ENCODE measurements at places on chromosomes 11 and 22. TPM values are rescaled to one million over a fixed set of nuclear protein-coding genes. Genes with fewer than 3 reads are reported as not detected.

- DNase-seq, result no peak
Observed at GRCh38 chr22:41799486-41800347, 762 bp upstream of the CCDC134 start.

DNA sequence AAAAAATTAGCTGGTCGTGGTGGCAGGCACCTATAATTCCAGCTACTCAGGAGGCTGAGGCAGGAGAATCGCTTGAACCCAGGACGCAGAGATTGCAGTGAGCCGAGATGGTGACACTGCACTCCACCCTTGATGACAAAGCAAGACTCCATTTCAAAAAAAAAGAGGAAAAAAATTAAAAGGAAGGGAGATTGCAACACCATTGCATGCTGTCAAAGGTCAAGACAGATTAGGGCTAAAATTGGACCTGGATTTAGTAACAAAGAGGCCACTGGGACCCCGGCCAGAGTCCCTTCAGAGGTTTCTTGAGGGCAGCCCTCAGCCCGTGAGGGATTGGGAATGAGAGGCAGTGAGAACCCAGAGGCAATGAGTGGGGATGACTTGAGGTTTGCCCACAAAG lies 8.2 kb upstream of the MAFF start:
- no peak for DNase-seq

POU2F3 gene
- total RNA-seq, result 0.58 TPM

- no peak for DNase-seq
Observed at GRCh38 chr22:45996241-45997076, 19.5 kb upstream of the WNT7B start.

GRCh38 chr11:46252373-46252914 lies 25.0 kb upstream of the CREB3L1 start:
- no peak for DNase-seq

ANKK1 gene
- total RNA-seq, result 0.17 TPM

GRCh38 chr22:26785932-26786331 lies 128.5 kb downstream of the MIAT start:
- no peak for DNase-seq

C1QTNF5 gene
- 0.87 TPM for total RNA-seq

- DNase-seq, result no peak
Observed at GRCh38 chr22:37514526-37515051, 4.6 kb downstream of the CARD10 start.

GLYATL1 gene
- total RNA-seq, result 5.0 TPM

DNA sequence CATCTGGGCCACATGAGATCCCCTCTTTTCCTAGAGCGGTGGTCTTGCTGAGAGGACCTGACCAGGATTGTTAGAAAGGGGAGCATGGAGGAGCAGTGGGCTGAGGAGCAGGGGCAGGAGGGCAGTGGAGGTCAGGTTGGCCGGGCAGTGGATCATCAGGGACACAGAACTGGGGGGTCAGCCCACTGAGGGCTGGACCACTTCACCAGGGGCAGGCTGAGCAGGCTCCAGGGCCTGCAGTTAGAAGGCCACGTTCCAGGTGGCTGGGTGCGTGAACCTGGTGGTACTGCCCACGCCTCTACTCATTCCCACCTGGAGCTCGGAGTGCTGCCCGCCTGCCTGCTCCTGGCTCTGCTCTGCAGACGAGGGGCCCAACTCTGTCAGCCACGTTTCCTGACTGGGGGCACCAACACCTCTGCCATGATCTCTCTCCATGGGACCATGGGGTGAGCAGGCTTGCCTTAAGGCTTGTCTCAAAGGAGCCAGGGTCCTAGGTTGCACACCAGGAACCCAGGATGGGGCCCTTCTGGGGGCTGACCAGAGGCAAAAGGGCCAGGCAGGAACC lies 9.7 kb downstream of the MRGPRF start:
- DNase-seq, result no peak

DNA sequence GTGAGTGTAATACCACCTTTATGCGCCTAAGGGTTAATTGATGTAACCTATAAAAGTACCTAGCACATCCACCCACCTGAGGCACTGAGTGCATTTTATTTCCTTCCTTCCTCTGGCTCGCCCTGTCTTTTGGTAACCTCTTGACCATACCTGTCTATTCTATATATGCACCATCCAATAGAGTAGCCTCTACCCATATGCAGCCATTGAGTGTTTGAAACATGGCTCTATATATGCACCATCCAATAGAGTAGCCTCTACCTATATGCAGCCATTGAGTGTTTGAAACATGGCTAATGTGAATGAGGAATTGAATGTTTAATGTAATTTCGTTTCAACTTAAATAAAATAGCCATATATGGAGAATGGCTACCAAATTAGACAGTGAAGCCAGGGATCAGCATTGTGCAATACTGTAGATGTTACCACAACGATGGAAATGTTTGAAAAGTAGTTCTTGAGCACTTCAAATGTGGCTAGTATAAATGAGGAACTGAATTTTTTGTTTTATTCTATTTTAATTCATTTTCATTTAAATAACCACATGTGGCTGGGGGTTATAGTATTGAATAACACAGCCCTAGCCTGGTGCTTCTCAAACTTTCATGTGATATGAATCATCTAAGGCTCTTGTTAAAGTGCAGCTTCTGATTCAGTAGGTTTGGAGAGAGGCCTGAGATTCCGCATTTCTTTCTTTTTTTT lies 33.8 kb downstream of the SLC35F2 start:
- DNase-seq, result no peak

GRCh38 chr22:49392841-49393510 lies 434.7 kb downstream of the BRD1 start:
- DNase-seq, result no peak

ISX gene
- total RNA-seq, result not detected

- DNase-seq, result no peak
Observed at GRCh38 chr11:101717619-101718018, 133.8 kb upstream of the TRPC6 start.

OR10A2 gene
- not detected for total RNA-seq

DNA sequence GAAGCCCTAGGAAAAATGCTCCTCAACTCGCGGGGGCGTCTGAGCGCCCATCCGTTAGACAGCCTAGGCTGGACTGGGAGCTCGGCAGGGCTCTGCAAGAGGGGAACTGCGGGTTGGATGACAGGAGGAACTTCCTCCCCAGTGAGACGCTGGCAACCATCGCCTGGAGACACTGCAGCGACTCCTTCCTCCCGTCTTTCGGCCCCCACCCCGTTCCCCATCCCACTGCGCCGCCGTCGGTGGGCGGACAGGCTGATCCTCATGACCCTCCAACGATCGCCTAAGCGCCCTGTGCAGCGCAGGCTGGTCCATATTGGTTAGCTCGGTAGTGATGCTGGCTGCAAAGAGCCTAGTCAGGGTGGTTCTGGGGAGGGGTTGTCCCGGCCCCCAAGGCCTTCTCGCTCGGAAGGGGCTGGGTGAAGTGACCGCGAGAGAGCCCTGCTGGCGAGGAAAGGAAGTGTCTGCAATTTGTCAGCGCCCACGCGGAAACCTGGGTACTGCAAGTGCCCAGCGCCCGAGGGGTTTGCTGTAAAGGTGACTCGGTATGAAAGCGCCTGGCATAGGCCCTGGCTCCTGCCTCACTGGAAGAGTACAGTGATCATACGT lies 638 bp downstream of the NRGN start:
- no peak for DNase-seq

GRCh38 chr22:40232624-40233023 lies 54.9 kb downstream of the TNRC6B start:
- no peak for DNase-seq

KCNK7 gene
- not detected for total RNA-seq

DNA sequence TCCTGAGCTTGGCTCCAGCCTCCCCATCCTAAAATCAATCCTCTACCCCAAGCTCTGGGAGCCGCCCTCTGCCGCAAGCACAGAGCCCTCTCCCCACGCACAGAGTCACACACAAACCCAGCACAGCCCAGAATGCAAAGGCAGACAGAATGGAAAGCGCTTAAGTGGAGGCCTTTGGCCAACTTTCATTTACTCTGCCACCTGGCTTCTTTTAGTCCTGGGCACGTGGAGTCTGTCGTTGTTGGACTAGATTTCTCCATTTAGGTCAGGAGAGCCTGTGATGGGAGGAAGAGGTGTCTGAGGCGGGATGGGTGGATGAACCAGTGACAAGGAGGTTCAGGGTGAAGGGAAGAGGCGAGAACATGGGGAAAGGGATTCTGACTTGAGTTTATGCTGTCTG lies 191.7 kb downstream of the DSCAML1 start:
- no peak for DNase-seq

TMPRSS4 gene
- total RNA-seq, result 13.3 TPM

DNA sequence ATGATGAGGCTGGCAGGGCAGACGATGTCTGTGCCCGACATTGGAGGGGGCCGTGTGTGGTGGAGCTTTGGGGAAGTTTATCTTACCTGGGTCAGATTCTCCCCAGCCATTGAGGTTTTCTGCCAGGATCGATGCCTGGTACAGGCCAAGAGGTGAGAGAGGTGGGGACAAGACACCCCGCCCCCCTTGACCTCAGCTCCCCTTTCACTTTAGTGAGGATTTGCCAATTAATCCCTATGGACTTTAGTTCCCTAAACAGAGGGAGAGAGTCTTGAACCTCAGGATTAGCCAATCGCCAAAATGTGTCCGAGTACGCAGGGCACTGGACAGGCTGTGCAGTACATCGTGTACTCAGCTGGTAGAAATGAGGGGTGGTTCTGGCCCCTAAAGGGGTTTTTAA lies 541 bp downstream of the HORMAD2 start:
- no peak for DNase-seq

OR5B21 gene
- not detected for total RNA-seq

GRCh38 chr11:87934182-87934581 lies 241.1 kb downstream of the RAB38 start:
- DNase-seq, result no peak

H19 gene
- 11.8 TPM for total RNA-seq

DNA sequence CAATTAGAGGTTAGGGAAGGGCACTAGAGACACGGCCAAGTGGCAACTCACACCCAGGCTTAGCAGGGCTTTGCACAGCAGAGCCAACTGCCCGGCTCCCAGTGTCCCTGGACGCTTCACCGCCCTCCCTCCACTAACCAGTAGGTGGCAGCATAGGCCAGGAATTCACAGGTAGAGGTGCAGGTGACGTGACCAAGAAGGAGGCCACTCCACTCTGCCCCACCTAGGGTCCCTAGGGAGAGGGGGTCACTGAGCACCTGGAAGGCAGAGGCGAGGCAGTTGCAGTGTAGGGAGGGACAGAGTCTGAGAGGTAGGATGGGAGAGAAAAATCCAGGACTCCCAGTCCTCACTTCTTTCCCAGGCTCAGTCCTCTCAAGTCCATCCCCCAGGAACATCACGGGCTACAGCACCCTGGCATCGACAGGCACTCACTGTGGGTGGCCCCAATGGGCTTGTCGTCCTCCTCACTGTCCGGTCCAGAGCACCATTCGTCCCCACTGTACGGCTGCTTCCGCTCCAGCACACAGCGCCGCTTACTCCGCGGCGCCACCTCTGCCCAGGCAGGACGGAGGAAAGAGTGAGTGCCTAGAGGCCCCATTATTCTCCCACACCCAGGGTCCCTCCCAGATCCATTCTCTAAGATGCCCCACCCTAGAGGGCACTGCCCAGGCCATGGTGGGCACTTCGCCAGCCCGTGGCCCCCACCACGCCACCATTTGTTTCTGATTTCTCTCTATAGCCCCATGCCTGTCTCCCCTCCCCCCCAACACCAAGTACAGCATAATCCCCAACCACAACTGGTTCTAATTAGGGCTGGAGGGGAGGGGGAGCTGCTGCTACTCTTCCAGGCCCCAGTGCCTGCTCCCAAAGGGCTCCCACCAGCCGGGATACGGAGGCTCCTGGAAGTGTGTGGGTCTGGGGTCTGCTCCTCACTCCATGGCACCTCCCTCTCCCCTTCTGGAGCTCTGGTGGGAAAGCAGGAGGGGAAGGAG lies 18.4 kb downstream of the BCL9L start:
- no peak for DNase-seq

ZNF214 gene
- 1.5 TPM for total RNA-seq

- no peak for DNase-seq
Observed at GRCh38 chr22:34055525-34056200, 135.4 kb upstream of the LARGE1 start.
